ENCODE measurements at places on chromosomes 11 and 22.

GRCh38 chr11:35413598-35413997 lies 5.8 kb downstream of the SLC1A2 start:
- no peak for DNase-seq

DNA sequence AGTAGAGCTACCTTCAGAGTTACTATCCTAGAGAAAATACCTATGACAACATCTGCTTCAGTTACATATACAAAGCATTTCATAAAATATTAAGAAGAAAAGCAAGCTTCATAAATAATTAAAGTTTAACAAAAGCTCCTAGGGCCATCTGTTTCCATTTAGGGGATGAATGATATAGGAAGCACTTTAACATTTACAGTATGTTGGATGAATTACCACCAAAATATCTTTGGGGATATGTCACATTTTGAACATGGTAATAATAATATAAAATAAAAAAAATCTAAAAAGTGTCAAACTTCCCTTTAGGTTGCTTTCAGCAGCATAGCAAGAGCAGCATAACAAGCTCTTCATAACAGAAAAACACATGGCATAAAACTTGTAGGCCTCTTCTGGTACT lies 104.6 kb downstream of the ATG16L2 start:
- no peak for DNase-seq

DNA sequence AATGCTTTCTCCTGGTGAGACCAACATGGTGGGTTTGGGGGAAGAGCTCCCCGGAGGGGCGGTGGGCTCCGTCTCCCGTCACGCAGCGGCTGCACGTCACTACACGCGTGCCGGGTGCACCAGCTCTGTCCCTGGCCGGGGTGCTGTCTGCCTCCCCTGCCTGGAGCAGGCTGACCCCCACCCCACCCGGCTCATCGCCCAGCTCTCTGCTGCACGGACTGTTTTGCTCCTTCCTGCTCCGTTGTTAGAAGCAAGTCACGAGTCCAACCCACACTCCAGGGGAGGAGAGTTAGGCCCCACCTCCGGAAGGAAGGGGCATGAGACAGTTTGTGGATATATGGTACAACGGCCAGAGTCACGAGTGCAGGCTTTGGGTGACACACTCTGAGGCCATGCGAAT lies 364.9 kb downstream of the BRD1 start:
- no peak for DNase-seq

- peak; percentile 73 for DNase-seq
Observed at GRCh38 chr11:75532200-75533048, 6.7 kb upstream of the GDPD5 start.

DNA sequence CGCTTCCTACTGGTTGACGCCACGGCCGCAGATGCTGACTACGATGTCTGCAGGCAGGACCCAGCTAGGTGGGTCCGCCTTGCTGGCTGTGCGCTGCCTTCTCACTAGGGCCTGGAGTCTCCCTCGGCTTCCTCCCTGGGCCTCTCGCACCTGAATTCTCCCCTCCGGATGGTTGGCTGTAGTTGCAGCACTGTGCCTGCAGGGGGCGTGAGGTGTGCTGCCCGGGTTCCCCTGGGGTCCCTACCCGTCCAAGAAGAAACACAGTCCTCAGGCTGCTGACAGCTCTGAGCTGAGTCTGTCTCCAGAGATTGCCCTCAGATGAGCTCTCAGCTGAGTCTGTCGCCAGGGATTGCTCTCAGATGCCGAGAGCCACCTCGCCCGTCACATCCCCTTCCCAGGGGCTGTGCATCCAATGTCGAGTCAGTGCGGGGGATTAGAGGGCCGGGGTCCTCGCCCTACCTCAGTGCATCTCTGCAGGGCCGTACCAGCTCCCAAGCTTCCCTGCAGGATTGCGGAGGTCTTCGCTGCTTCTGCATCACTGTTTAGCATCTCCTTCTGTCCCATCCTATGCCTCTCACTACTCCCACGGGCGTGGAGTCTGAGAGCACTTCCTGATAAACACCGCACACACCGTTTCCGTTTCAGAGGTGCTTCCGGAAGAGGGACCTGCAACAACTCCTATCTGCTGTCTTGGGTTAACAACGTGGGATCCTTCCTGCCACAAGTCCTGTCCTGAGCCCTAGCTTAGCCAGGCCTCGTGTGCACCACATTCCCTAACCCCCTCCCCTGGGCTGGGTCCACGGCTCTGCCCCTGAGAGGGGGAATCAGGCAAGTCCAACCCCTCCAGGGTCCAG lies 196.9 kb downstream of the CSNK2A3 start:
- peak; percentile 11 for DNase-seq

DNA sequence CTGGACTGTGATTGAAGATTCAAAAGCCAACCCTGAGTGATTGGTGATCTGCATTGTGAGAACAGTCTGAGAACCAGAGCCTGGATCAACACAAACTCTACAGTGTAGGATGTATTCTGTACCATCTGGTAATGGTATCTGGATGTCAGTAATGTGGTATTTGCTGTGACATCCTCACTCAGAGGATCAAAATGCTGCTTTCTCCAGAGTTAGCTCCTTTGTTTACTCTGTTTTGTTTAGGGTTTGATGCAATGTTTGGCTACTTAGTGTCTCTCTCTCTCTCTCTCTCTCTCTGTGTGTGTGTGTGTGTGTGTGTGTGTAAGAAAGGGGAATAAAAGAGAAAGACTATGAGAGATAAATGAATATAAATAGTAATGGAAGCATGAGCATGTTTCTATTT lies 24.3 kb downstream of the CASP4 start:
- DNase-seq, result no peak

DNA sequence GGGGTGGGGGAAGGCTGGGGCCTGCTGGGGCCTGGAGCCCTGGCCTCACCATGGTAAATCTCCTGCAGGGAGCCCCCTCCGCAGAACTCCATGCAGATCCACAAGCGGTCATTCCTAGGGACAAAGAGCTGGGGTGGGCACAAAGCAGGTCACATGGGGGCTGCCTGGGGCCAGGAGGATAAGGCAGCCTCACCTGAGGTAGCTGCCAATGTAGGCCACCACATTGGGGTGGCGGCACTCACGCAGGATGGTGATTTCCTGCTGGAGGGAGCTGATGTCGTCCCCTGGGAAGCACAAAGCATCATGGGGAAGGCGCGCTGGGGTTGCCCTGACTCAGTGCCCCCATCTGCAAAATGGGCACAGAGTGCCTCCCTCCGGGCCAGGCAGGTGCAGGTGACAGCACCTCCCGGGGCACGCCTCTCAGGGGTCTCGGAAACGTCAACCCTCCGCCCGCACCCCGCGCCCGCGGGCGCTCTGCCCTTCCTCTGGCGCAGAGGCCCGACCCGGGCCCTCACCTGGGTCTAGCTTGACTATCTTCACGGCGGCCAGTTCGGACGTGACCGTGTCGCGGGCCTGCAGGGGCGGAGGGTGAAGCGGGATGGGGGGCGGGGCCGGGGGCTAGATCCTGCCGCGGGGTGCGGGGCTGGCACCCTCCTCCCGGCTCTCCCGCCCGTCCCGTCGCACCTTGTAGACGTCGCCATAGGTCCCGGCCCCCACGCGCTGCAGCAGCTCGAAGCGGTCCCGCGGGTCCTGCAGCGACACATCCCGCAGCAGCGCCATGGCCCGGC lies 450 bp downstream of the MAP4K2 start:
- peak; percentile 37 for DNase-seq

DNA sequence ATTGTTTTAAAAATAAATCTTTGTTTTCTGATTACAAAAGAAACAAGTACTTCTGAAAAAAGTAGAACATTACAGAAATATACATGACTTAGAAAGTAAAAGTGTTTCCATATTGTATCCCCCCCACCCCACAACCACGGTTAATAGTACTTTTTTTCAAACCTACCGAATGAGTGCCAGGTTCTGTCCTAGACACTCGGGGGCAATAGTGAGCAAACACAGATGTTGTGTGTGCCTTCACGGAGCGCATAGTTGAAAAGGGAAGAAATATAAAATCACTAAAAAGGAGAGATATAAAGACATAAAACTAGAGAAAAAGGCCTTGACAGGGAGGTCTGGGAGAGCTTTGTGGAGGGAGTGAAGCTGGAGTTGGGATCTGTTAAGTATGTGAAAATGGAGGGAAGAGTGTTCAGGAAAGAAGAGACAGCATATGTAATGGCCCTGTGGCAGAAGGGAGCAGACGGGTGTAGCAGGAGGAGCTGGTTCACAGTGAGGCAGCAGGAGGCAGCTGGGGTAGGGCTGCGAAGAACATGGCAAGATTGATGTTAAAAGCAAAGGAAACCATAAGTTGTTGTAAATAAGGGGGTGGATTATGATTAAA lies 42.1 kb upstream of the ALX4 start:
- no peak for DNase-seq

DNA sequence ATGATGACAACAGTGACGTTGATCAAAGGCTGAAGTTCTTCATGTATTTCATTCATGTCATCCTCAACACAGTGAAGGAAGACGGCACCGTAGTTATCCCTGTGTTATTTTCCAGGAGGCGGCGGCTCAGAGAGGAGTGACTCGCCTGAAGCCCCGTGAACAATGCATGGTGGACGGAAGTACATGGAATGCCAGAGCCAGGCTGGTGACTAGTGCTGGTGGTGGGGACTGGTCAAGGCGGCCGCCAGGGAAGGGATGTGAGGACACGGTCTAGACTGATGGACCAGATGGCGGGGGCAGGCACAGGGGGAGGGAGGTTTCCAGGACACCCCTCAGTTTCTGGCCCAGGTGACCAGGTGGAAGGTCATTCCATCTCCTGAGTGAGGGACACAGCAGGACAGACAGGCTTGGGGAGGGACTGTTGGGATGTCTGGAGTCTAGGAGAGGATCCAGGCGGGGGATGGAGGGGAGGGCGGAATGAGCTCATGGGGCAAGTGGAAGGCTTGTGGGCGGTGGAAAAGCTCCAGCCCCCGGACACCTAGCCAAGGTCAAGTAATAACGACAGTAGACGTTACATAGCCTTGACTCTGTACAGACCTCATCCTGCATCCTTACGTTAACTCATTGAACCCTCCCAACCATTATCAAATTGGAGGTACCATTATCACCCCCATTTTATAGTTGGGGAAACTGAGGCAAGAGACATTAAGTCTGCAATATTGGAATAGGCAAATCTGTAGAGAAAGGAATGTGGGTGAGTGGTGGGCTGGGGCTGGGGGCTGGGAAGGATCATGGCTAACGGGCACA lies 16.0 kb upstream of the PICK1 start:
- no peak for DNase-seq

GRCh38 chr22:32801537-32802236 lies at the start of gene TIMP3:
TSS of gene TIMP3 (plus strand) at chr22:32801705. CDS start at chr22:32802002, 297 bp downstream.
- no peak for DNase-seq

- no peak for DNase-seq
Observed at GRCh38 chr11:95660038-95660437, 129.5 kb downstream of the FAM76B start.

DNA sequence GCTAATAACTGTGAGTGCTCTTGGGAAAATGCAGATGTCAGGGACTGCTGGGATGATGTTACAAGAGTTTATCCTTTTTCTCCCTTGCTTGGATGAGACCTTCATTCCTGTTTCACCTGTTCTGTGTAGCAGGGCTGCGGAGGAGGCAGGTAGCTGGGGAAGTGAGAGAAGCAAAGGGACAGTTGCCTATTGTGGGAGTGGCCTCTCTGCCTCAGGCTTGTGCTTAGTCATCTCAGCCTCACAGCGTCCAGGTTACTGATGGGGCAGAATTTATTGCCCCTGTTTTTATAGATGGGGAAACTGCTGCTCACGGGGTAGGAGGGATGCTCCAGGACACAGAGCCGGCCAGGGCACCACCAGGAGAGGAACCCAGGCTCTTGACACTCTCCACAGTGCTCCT lies 1.7 kb downstream of the STX3 start:
- DNase-seq, result no peak

- DNase-seq, result no peak
Observed at GRCh38 chr11:119015054-119015611, 3.0 kb downstream of the RPS25 start.

DNA sequence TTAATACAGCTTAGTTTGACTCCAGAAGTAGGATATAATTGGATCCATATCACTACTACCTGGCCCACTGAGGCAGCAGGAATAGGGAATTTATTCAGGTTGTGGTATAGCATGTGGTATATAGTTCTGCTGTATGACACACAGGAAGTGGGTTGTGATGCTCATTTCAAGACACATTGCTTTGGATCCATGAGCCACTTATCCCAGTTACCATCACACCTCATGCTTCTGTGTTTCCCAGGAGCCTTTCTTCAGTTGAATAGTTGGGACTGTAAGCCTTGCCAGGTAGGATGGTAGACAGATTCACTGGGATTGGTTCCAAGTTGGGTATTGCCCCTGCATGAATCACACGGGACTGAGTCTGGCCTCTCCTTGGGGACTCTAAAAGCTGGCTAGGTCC lies 9.9 kb upstream of the SLC37A2 start:
- DNase-seq, result no peak

GRCh38 chr22:47067911-47068625 lies 305.6 kb downstream of the TBC1D22A start:
- DNase-seq, result no peak

- DNase-seq, result peak; percentile 50
Observed at GRCh38 chr22:37282385-37282677, at the start of gene CYTH4. TSS of gene CYTH4 (plus strand) at chr22:37282508. CDS start at chr22:37282570, 62 bp downstream.

GRCh38 chr11:2377511-2378443 lies 667 bp downstream of the CD81 start:
- peak; percentile 25 for DNase-seq

- no peak for DNase-seq
Observed at GRCh38 chr11:117923773-117924172, 5.4 kb downstream of the TMPRSS13 start.

DNA sequence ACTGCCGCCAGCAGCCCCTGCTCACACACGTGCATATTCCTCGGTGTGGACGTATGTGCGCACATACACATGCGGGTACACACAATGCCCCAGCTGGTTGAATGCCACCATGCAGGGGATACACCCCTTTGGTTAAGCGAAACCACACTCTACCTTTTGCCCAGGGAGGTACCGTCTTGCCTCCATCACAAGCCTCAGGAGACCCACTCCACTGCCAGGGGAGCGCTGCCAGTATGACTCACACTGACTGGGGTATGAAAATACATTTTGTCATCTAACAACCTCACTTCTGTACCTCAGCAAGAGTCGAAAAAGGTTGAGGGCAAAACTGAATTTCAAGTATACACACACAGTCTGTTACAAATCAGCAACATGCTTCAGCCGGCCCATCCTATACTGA lies 39.4 kb downstream of the TMEM45B start:
- no peak for DNase-seq

- no peak for DNase-seq
Observed at GRCh38 chr11:118657238-118657637, 22.2 kb downstream of the TREH start.

DNA sequence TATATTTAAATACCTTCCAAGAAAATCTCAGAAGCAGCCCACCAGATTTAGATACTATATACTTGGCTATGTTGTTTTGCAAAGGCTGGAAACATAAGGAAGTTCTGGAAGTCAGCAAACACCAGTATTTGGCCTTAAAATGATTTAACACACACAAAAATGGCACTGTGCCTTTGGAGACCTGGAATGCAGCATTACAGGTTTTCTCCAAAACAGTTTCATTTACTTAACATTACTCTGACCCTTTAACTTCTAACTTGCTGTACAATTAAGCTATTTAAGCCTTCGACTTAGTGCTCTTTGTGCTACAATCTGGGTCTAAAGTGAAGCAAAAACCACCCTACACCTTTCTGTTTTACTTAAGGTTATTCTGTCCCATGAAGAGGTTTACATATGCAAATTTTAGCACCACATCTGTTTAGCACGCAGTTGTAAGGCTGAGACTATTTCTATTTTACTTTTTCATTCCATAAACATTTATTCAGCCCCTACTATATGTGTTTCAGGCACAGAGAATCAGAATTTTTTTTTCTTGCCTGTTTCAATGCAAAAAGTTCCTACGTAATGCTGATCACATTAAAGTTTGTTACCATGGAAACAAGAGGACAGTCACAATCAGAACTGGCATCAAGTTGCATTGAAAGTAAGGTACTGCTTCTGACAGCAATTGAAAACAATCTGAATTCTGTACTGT lies 70.3 kb downstream of the MAML2 start:
- DNase-seq, result no peak

GRCh38 chr11:74011360-74012073 lies 2.6 kb upstream of the UCP3 start:
- no peak for DNase-seq

Data from activated naive CD4-positive, alpha-beta T cell (primary cell).